Activated CD4-positive, CD25-positive, alpha-beta regulatory T cell (primary cell): ENCODE measurements at places on chromosomes 1 and 21.

DNA sequence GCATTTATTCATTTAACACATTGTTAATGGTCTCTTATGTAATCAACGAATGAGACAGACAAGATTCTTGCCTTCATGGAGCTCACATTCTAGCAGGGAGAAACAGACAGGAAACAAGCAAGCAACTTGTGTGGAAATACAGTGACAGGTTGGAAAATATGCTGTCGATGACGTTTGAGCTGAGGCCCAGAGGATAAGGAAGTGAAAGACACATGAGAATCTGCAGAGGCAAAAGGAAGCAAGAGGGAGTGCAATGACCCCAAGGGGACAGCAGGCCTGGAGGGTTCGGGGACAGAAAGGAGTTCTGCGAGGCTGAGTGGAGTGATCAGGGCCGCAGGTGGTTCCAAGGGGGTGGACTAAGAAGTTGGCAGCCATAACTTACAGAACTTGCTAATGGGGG is 60.6 kb upstream of the AKT3 start:
- no peak for DNase-seq

GRCh38 chr1:15457585-15457984 is 1.1 kb downstream of the CELA2A start:
- no peak for DNase-seq

GRCh38 chr1:109687641-109688499 is at the start of gene GSTM1:
Gene GSTM1, plus strand, starts transcription at chr1:109687817. Its CDS starts 57 bp downstream, at chr1:109687874.
- peak; percentile 30 for DNase-seq

DNA sequence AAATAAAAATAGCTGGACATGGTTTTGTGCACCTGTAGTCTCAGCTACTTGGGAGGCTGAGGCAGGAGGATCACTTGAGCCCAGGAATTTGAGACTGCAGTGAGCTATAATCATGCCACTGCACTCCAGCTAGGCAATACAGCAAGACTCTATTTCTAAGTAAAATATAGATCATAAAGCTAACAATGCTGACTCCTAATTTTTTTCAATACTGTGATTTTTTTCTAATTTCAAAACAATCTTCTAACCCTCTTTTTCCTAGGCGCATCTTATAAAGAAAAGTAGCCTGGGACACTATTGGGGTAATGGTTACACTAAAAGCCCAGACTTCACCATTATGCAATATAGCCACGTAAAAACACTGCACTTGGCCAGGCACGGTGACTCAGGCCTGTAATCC is 81.3 kb downstream of the PTPN14 start:
- DNase-seq = no peak

GRCh38 chr1:106986603-106987002 is 69.9 kb upstream of the PRMT6 start:
- no peak for DNase-seq

DNA sequence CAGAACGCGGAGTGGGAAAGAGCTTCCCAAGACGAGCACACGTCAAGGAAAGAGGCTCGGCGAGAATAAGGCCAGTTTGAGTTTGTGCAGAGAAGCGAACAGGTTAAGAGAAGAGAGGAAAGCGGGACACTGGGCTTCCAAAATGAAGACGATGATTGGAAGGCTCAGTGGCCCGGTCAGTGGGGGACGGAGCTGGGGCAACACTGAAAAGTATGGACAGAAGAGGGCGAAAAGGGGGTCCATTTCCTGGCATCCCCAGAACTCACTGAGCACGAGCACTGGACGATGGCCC is 258 bp downstream of the CCT3 start:
- no peak for DNase-seq

DNA sequence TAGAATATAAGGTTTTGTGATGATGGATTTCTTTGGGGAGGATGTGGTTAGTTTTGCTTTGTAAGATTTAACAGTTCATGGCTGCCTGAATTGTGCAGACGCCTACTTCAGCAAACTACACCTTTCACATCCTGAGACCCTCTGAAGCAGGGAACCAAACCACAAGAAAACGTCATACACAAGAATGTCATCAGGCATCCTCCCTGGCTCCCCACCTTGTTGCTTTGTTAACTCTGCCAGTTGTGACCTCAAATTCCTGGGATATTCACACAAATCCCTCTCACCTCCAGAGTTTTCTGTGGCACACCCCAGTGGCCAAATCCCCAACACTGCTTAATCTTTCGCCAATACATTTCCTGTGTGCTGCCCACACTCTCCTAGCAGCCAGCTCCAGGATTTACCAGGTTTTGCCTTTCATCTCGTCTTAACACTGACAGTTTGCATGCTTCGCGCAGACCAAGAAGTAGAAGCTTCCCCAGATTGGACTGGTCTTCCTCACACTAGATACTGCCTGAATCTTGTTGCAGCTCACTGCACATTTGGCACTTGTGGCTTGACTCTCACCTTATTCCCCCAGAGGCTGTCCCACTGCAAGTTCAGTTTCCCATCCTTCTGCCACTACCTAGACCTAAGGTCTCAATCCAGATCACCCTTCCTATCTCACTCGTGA is 51.1 kb upstream of the CTTNBP2NL start:
- DNase-seq = no peak

GRCh38 chr1:227889047-227889862 is 58.5 kb downstream of the WNT9A start:
- no peak for DNase-seq

- no peak for DNase-seq
Observed at GRCh38 chr21:38994042-38994441, 188.3 kb downstream of the ETS2 start.

DNA sequence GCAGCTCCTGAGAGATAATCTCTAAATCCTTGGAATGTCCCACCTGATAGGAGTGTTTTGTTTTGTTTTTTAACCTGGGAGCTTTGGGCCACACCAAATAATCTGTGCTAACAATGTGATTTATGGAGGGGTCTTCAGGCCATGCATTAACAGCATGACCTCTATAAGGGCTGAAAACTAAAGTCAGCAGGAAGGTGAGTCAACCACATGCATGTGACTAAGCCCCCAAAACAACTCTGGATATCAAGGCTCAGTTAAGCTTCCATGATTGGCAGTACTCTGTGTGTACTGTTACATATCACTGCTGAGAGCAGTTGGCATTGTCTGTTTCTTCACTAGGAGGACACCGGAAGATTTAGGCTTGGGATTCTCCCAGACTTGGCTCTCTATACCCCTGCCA is 10.7 kb downstream of the AUNIP start:
- no peak for DNase-seq

DNA sequence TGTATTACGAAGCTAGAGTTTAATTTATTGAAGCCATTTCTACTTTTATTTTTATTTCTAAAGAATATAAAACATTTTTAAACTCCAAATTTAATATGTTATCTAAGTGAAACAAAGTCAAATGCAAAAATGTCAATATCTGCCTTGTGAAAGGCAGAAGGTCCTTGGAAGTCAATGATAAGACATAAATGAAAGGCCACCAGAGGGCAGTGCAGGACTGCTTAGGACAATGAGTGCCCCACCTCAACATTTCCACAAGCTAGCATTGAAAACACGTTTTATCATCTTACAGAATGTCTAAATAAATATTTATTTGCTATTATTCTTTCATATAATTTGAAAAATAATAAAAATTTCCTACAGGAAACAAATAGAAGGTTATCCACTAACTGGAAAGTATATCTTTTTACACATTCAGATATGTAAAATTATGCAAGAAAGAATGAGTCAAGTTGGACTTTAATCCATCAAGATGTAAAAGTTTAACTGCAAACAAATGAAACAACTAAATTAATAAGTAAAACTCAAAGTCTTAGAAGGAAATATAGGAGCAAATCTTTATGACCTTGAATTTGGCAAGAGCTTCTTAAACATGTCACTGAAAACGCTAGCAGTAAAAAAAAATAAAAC is 140.1 kb upstream of the FMN2 start:
- peak; percentile 5 for DNase-seq

GRCh38 chr1:94974824-94975223 is 47.9 kb upstream of the CNN3 start:
- no peak for DNase-seq

DNA sequence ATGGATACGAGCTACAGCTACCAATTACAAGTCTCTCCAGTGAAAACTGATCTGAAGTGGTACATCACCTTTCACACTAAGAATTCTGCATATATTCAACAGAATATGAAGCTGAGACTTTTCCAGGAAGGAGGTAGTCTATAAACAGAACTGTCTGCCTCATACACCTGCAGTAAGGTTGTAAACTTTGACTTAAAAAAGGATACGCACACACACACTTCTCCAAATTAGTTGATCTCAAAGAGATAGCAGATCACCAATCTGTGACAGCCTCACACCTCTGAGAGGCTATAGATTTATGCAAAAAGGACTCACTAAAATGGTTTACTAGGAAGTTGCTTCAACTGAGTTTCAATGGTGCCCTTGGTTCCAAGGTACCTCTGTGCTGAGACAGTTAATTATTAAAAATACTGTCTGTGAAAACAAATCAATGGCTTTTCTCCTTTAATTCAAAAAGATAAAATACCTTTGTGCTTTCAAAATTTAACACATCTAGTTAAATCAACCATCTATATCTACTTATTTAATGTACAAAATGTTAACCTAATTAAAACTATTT is 17.9 kb downstream of the ELK4 start:
- DNase-seq = no peak

- DNase-seq = peak; percentile 11
Observed at GRCh38 chr21:38766987-38767722, 38.6 kb upstream of the ETS2 start.

- no peak for DNase-seq
Observed at GRCh38 chr1:3184666-3185065, 115.7 kb downstream of the PRDM16 start.

DNA sequence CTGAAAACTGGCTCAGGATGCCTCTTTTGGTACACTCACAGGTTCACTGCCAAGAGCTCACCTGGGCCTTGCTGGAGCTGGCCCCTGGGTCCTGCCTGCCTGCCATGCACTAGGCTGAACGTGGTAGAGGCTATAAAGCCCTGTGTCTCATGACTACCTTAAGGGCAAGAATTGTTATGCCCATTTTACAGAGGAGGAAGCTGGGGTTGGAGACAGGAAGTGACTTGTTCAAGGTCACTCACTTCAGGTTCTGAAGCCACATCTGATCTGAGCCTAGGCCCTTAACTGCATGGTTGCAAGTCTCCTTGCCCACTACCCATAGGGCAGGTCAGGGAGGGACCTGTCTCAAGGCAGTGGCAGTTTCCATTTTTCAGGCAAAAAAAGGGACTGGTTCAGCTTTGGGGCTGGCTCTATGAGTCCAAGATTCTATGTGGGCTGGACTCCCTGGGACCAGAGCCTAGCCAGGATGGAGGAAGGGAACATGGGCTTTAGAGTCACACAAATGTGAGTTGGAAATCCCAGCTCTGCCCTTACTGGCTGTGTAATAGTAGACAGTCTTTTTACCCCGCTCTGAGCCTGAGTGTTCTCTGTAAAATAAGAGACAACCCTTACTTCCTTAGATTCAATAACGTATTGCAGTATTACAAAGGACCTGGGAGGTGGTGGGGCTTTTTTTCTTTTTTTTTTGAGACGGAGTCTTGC is 7.8 kb downstream of the STK40 start:
- DNase-seq = no peak

- no peak for DNase-seq
Observed at GRCh38 chr1:30751830-30752650, 5.5 kb downstream of the LAPTM5 start.
